Activated T-helper 1 cell treated with Interleukin-2 at 50 U/mL for 16 hours (primary cell): ENCODE measurements at places on chromosomes 7 and 10.

DNA sequence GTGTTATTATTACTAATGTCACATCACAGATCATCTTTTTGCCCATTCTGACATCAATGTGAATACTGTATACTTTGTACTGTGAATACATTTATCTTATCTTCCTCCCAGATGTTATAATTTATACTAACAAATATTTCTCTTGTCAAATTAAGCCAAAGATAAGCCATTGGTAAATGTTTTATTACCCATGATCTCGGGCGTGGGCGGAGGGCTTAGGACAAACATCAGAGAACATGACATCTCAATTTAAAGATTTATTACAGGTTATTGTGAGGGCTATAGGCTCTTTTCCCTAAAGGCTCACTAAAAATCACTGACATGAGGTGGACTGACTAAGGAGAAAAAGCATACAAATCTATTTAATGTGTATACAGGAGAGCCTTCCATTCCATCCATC lies 58.2 kb upstream of the DGKB start:
- no peak for DNase-seq

DNA sequence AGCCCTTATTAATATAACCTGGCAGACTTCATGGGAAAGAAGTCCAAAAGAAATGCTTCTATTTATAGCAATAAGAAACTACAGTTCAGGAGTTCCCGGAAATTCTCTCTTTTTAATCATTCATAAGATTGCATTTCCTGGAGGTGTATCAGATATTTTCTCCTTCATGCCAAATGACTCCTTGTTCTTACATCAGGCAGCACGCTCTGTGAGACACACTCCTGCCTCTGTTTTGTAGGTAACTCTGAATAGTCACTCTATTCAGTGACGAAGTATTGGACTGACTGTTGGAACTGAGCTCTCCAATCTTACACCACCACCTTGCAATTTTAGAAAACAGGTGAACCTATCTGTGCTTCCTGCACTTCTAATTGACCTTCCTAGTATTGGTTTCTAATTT lies 78.7 kb upstream of the MSRB2 start:
- no peak for DNase-seq

- DNase-seq: no peak
Measured at GRCh38 chr10:102133373-102134195, 744 bp downstream of the PPRC1 start.

- no peak for DNase-seq
Measured at GRCh38 chr10:8614054-8614565, 559.6 kb downstream of the GATA3 start.

GRCh38 chr10:104908581-104908980 lies 267.5 kb downstream of the SORCS3 start:
- no peak for DNase-seq

GRCh38 chr7:83957333-83957732 lies 237.3 kb downstream of the SEMA3A start:
- no peak for DNase-seq

DNA sequence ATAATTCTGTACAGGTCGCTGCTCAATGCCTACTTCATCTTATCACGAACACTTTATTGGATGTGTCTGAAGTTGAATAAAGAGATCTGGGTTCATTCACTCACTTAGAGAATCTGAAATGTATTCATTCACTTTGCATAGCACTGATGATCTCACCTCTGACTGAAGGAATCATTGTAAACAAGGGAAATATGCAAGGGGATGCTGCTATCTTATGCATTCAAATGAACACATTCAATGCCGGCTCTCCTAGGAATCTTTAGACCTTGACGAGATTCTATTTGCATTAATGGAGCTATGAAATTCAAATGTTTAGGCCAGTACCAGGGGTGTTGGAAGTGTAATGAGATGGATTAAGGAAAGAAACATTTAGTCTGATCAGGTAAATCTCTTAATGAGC lies 200.6 kb upstream of the COBL start:
- DNase-seq: no peak

GRCh38 chr10:35074266-35074665 lies 15.9 kb downstream of the CUL2 start:
- no peak for DNase-seq

DNA sequence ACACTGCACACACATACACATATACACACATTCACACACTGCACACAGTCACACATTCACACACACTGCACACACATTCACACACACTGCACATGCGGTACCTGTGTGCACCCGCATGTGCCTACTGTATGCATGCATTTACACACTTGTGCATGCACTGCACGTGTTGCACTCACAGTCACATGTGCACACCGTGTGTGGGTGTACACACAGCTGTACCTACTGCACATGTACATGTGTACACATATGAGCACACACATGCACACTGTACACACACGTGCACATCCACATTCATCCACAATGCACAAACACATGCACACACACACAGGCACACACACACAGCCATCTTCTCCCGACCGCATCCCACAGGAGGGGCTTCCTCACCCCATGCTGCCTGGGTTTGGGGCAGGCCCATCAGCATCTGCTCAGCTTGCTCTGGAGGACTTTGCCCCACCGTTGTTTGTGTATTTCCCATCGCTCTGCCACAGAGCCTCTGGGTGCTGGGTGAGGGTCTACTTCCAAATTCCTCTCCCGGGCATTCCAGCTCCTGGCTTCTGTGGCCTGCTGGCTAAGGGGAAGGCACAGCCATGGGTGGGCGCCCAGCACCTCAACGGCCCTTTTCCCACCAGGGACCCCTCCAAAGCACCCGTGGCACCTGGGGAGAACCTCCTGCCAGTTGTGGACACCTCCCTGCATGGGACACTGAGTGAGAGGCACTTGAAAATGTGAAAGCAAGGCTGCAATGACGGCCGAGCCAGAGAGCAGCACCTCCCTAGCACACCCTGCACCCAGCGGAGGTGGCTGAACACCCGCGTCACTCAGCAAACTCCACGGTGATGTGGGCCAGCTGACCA lies 324.3 kb downstream of the PTPRN2 start:
- DNase-seq: no peak
